A549 treated with Hydrocortisone at 1 μM for 4 hours (cell line): ENCODE measurements at places on chromosomes 12 and 14. TPM values are rescaled to one million over a fixed set of nuclear protein-coding genes. Genes with fewer than 3 reads are reported as not detected.

CYP46A1 gene
- 0.06 to 0.17 TPM (median 0.09 TPM) in 5 replicates for total RNA-seq

TSPAN8 gene
- 0.09 to 0.10 TPM in 2 of 5 replicates, not detected in the others for total RNA-seq

OTX2 gene
- total RNA-seq, result not detected in 5 replicates

FCF1 gene
- total RNA-seq, result 38.5 to 80.2 TPM (median 46.5 TPM) in 5 replicates

AICDA gene
- total RNA-seq, result 0.13 to 0.28 TPM (median 0.24 TPM) in 5 replicates

FGF23 gene
- total RNA-seq, result not detected in 5 replicates

CAPZA3 gene
- total RNA-seq, result not detected in 5 replicates

LGR5 gene
- total RNA-seq, result 0.02 TPM in 1 of 5 replicates, not detected in the others

FGD4 gene
- 12.4 to 23.0 TPM (median 18.2 TPM) in 5 replicates for total RNA-seq

RAPGEF3 gene
- 0.45 to 0.62 TPM (median 0.56 TPM) in 5 replicates for total RNA-seq

LRRC43 gene
- total RNA-seq, result 0.09 to 0.52 TPM (median 0.13 TPM) in 4 of 5 replicates, not detected in the other

TAS2R43 gene
- not detected in 5 replicates for total RNA-seq

SLC7A8 gene
- 1.7 to 3.5 TPM (median 1.8 TPM) in 5 replicates for total RNA-seq

PDZRN4 gene
- 0.03 to 0.05 TPM in 2 of 5 replicates, not detected in the others for total RNA-seq

RFX4 gene
- 0.03 TPM in 1 of 5 replicates, not detected in the others for total RNA-seq

NRIP2 gene
- not detected in 5 replicates for total RNA-seq

CISTR gene
- not detected in 5 replicates for total RNA-seq

EFCAB11 gene
- total RNA-seq, result 12.0 to 14.5 TPM (median 12.6 TPM) in 5 replicates

CLEC14A gene
- not detected in 5 replicates for total RNA-seq

CLEC4D gene
- total RNA-seq, result not detected in 5 replicates
